Activated gamma-delta T cell (primary cell): ENCODE measurements at places on chromosomes 13 and 19.

DNA sequence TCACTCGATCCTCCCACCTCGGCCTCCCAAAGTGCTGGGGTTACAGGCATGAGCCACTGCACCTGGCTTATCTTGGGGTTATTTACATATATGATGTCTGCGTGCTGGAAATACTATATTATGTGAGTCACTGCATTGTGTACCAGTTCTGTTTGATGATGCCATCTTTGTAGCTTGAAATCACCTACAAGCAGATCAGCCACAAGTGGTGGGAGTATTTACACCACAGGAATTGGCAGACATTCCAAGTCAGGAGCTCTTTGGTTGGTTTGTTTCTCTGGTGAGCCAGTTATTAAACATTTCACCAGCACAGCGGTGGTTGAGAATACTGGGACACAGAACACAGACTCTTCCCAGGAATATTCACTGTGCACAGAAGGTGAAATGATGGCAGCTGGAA lies 4.5 kb upstream of the TIMM44 start:
- no peak for DNase-seq

GRCh38 chr19:4980838-4981680 lies 12.1 kb downstream of the KDM4B start:
- no peak for DNase-seq

DNA sequence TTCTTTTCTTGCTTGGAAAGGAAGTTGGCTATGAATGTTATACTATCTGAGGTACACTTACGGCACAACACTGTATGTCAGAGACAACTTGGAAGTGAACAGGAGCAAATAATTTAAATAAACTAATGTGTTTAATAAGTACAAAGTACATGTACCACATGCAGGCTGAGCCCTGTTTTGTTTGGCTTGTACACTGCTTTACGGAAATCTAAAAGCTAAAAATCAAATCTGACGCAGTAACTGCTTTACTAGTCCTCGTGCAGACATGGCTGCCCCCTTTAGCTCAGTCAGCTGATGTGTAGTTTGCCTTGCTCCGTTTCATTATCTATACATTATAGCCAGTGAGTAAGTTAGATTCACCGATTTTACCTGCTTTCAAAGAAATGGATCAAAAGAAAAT lies 36.5 kb downstream of the TDRD3 start:
- no peak for DNase-seq

GRCh38 chr13:42746866-42747265 lies 34.5 kb upstream of the FAM216B start:
- DNase-seq, result no peak

DNA sequence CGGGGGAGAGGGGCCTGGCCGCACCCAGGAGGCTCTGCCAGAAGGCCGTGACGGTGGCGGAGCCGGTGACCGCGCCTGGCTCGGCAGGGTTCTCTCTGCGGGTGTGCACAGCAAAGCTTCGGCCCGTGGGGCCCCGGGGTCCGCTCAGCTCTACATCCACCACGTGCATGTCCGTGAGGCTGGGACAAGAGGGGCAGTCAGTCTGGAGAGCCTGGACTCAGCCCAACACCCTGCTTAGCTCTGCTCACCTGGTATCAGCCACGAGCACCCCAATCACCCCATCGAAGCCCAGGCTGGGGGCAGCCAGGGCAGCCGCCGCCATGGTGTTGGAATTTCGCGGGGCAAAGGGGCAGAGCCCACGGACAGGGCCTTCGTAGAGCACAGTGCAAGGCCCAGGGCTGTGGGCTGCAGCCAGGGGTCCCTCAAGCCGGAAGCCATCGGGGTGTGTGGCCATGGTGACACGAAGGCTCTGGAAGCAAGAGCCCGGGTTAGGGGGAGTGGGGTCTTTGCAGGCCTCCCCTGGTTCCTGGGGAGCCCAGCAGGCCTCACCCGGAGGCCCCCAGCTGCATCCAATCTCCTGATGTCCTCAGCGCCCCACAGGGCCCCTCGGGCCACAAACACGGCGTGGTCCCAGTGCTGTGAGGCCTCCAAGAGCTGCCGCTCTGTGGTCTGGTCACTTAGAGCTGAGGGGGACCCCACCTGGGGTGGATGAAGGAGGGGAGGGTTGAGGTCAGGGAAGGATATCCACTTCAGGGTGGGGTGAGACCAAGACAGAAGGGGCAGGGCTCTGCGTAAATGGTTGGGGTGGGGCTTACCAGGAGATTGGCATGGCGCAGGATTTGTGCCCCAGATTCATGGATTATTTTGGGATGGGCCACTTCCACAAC lies 1.4 kb downstream of the ASPDH start:
- no peak for DNase-seq

DNA sequence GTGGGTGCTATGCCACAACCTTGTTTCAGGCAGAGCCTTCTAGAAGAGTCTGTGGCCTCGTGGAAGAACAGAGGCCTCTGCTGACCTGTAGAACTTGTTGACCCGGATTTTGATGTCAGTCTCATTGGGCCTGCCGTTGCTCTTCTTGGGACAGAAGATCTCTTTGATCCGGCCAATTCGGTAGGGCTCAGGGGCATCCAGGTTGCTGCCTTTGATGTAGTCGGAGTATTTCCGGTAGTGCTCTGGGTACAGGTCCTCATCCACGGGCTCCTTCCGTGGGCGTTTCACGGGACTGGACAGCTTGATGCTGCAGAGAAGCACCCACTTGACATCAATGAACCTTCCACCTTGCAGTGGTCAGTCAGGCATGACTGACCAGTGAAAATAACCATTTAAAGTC lies 24.0 kb upstream of the EIF3G start:
- no peak for DNase-seq

DNA sequence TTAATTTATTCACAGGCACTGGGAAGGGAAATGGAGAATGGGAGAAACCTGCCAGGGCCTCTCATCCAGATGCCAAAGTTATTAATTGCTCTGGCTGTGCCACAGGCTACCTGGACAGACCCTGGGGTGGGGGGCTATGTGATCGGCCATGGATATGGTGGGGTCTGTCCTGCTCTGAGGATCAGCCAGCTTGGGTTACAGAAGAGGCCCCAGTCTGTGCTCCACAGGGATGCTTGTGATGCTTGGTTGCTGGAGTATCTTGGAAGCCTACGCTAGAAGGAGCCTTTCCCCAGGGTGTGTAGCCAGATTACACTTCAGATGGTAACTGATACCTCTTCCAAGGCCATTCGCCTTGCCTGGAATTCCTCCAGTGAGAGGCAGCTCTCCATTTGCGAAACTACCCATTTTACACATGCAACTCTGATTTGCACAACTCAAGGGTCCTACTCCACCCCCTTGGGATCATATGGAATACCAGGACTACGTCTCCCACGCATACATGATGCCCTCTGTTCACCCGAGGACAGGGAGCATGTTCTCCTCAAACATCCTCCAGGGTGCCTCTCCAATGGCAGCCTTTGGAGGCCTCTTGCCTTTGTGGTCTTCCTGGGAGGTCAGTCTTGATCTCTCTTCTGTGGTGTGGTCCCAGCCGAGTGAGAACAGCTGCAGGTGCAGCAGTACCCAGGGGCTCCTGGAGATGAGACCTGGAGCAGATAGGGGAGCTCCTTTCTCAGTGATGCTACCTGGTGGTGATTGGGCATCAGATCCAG lies 186.6 kb upstream of the TSHZ3 start:
- no peak for DNase-seq

- no peak for DNase-seq
These were observed 228.3 kb upstream of the IRS2 start for GRCh38 chr13:110014719-110015118.

- DNase-seq, result no peak
These were observed 126.0 kb downstream of the RAP2A start for GRCh38 chr13:97559981-97560380.

- DNase-seq, result no peak
These were observed 202.2 kb upstream of the STARD13 start for GRCh38 chr13:33487575-33488243.

- peak; percentile 6 for DNase-seq
These were observed 157.6 kb upstream of the OBI1 start for GRCh38 chr13:78816592-78816991.

- peak; percentile 77 for DNase-seq
These were observed 720 bp upstream of the HNRNPL start for GRCh38 chr19:38850436-38850975.

DNA sequence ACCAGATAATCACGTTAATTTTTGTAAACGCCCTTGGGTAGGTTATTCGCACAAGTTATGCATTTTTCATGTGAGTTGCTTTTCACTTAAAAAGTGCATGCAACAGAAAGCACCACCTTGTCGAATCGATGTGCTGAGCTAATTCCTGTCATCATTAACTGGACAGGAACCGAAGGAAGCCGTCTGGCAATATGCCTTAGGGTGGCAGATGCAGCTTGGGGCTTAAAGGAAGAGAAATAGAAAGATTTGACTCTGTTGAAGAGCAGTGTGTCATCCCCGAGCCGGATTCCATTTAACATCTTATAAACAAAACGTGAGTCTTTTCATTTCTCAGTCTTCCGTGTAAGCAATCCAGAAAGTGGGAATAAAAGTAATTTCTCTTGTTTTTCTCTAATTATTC lies 70.0 kb downstream of the ATP11A start:
- no peak for DNase-seq

- no peak for DNase-seq
These were observed 7.0 kb upstream of the ZNF441 start for GRCh38 chr19:11759805-11760204.

GRCh38 chr13:94157705-94158218 lies 321.7 kb downstream of the DCT start:
- DNase-seq, result no peak

DNA sequence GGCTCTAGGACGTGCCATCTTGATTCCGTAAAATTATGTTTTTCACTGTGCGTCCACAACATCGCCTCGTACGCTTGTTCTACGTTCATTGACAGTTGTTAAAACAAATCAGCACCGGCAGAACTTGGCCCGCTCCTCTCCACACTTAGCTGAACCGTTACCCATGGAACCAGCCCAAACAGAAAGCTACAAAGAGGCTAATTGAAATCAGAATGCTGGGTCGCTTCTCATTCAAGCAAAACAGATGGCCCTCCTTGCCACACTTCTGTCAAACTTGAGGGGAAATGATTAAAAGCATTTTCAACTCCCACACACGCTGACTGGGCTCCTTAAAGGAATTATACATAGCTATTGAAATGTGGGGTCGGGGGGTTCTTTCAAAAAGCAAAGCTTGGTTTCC lies 71.6 kb downstream of the TM9SF2 start:
- DNase-seq, result no peak
